Activated CD8-positive, alpha-beta T cell treated with anti-CD3 and anti-CD28 coated beads, Interleukin-2, amount 10 ng/mL, durations not matched to agents 7 days and 5 days (primary cell): ENCODE measurements at places on chromosomes 12 and 14.

- peaks cover 10% of the 10 kb centered on the region for H3K27me3 ChIP-seq
- no peak for DNase-seq
- H3K4me3 ChIP-seq: no peak overlapping the region
- no peak overlapping the region for H3K27ac ChIP-seq
- no peaks in the 10 kb centered on the region for H3K4me1 ChIP-seq
- H3K36me3 ChIP-seq: no peaks in the 10 kb centered on the region
These were observed 12.5 kb downstream of the RTL1 start for GRCh38 chr14:100891051-100891450.

- no peaks in the 10 kb centered on the region for H3K27me3 ChIP-seq
- no peak overlapping the region for H3K27ac ChIP-seq
- no peaks in the 10 kb centered on the region for H3K4me1 ChIP-seq
- H3K36me3 ChIP-seq: no peaks in the 10 kb centered on the region
- DNase-seq: no peak
These were observed 161.5 kb upstream of the SSTR1 start for GRCh38 chr14:38046160-38046559.

- no peaks in the 10 kb centered on the region for H3K27me3 ChIP-seq
- H3K27ac ChIP-seq: no peak overlapping the region
- no peaks in the 10 kb centered on the region for H3K36me3 ChIP-seq
- no peak for DNase-seq
These were observed 181.3 kb downstream of the CCDC59 start for GRCh38 chr12:82176761-82177490.

DNA sequence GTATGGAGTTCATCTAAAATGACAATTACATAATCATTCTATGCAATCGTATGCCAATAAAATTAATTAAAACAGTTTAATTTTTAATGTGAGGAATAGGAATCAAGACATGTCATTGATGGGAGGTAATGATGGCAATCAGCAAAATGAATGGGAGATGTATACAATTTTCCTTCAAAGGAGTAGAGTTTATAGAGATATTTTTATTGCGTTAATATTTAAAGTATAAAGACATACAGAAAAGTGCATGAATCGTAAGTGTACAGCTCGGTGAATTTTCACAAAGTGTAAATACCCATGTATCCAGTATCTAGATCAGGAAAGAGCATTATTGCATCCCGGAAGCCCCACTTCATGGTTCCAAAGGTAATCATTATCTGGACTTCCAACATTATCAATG lies 1.2 kb downstream of the MIPOL1 start:
- no peak for DNase-seq
- H3K36me3 ChIP-seq: peaks cover 5% of the 10 kb centered on the region
- no peak overlapping the region for H3K4me3 ChIP-seq

DNA sequence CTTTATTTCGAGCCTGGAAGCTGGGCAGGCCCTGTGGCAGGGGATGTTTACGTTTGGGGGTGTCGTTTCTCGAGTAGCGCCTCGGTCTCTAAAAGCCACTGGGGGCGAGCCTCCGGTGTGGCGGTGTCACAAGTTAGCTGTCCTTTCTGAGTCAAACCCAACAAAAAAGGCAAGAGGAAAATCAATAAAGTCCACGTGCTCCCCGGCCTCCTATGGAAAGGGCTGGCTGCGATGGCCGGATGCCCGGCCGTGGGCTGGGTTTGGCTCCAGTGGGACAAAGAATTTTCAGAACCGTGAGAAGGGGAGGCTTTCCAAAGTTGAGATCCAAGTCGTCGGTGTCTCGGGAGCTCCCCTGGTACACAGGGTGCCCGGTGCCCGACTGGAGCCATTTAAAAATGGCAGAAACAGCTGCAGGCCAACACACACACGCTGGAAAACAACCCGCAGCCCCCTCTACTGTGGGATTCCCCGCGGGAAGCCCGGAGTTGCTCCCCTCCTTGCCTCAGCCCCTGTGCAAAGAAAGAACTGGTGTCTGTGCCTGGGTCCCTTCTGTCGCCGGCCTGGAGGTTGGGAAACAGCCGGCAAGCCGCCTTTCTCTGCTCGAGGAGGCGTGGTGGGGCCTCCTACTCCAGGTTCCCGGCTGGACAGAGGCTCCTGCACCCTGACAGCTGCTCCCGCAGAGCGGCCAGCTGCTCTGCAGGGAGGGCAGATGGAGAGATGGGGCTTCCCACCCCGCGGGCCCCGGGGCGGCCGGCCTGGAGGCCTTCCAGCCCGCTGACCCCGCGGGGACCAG lies 1.9 kb downstream of the BCL7A start:
- H3K36me3 ChIP-seq: peaks cover 3% of the 10 kb centered on the region
- DNase-seq: peak; percentile 45
- H3K4me3 ChIP-seq: peak overlapping the region; percentile 77
- peak overlapping the region; percentile 39 for H3K27ac ChIP-seq

GRCh38 chr12:89801284-89801683 lies 92.6 kb upstream of the ATP2B1 start:
- H3K4me3 ChIP-seq: no peak overlapping the region
- H3K4me1 ChIP-seq: no peaks in the 10 kb centered on the region
- H3K27me3 ChIP-seq: no peaks in the 10 kb centered on the region
- H3K36me3 ChIP-seq: no peaks in the 10 kb centered on the region
- no peak overlapping the region for H3K27ac ChIP-seq
- DNase-seq: no peak

GRCh38 chr12:6341417-6342139 lies at the start of gene TNFRSF1A:
Gene TNFRSF1A, minus strand, starts transcription at chr12:6342076. Its CDS starts 262 bp downstream, at chr12:6341814.
- DNase-seq: peak; percentile 67
- peaks cover 5% of the 10 kb centered on the region for H3K36me3 ChIP-seq
- H3K4me1 ChIP-seq: peaks cover 37% of the 10 kb centered on the region
- no peak within 1 kb of the TSS for H3K27ac ChIP-seq
- no peak within 1 kb of the TSS for H3K4me3 ChIP-seq

DNA sequence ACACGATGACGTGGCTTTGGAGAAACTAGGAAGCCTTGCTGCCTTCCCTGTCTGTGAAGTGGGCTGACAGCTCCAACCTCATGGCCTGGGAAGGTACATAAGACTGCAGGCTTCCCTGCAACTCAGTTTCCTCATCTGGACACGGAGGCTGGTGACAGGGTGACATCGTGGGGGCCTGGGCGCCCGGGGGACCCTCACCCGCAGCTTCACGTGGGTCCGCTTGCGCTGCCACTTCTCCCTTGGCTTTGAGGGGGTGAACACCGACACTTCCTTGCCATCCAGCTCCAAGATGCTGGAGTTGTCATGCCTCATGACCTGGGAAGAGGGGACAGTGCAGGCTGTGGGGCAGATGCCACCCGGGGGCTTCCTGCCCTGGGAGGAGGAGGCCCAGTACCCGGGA lies 7.6 kb downstream of the ARL6IP4 start:
- no peak for DNase-seq
- H3K4me3 ChIP-seq: no peak overlapping the region
- no peaks in the 10 kb centered on the region for H3K27me3 ChIP-seq
- H3K4me1 ChIP-seq: peaks cover 21% of the 10 kb centered on the region
- H3K36me3 ChIP-seq: peaks cover 18% of the 10 kb centered on the region

DNA sequence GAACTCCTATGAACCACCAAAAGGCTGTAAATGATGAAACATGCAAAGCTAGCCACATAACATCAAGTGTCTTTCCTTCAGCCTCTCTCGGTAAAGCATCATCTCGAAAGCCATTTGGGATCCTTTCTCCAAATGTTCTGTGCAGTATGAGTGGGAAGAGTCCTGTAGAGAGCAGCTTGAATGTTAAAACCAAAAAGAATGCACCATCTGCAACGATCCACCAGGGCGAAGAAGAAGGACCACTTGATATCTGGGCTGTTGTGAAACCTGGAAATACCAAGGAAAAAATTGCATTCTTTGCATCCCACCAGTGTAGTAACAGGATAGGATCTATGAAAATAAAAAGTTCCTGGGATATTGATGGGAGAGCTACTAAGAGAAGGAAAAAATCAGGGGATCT lies 61.2 kb downstream of the ATG14 start:
- H3K4me3 ChIP-seq: no peak overlapping the region
- H3K4me1 ChIP-seq: peaks cover 29% of the 10 kb centered on the region
- peaks cover 9% of the 10 kb centered on the region for H3K36me3 ChIP-seq
- H3K27me3 ChIP-seq: no peaks in the 10 kb centered on the region
- no peak for DNase-seq

- no peak overlapping the region for H3K4me3 ChIP-seq
- DNase-seq: no peak
- H3K4me1 ChIP-seq: no peaks in the 10 kb centered on the region
These were observed 568.7 kb downstream of the MED13L start for GRCh38 chr12:115708801-115709200.

DNA sequence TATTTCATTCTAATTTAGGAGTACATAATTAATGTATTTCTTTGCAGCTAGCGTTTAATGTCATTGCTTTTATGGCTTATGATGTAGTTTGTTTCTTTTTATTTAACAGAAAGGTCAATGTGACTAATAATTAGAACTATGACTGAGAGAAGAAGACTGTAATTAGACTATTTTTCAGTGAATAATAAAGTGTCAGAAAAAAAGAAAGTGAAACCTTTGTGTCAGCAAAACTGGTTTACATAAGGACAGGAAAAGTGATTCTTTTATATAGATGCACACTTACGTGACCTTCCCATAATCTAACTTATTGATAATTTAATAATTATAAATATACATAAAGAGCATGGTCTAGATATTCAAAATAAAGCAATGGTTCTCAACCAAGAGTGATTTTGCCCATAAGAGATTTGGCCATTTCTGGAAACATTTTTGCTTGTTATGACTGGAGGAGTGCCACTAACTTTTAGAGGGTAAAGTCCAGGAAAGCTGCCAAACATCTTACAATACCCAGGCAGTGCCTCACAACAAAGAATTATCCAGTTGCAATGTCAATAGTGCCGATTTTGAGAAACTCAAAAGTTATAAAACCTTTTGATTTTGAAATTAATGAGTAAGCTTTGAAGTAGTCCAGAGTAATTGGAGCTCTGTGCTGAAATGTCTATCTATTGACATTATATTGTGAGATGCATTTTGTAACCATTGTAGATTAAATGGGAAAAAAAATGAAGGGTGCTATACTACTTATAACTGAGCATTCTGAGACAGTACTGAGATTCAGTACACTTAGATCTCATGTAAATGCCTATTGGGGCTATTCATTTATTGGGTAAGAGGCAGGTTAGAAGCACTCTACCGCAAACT lies 227.1 kb downstream of the C12orf50 start:
- H3K27me3 ChIP-seq: no peaks in the 10 kb centered on the region
- H3K4me3 ChIP-seq: no peak overlapping the region
- H3K4me1 ChIP-seq: no peaks in the 10 kb centered on the region
- DNase-seq: no peak
- no peaks in the 10 kb centered on the region for H3K36me3 ChIP-seq
- no peak overlapping the region for H3K27ac ChIP-seq

DNA sequence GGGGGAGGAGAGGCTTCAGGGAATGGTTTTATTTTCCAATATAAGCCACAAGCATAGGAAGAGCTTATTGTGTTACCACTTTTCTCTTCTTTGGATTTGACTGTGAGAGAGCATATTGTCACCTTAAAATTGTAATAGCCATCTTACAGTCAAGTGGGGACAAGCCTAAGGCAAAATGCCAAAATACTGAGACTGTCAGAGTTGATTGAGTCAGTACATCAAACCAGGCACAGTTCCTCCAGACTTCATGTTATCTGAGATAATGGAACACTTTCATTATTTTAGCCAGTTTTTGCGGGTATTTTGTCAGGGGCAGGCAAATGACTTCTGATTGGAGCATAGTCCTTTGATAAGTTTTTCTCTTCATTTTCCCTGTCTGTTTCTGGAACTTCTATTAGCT lies 19.5 kb upstream of the NUBPL start:
- H3K27me3 ChIP-seq: peaks cover 11% of the 10 kb centered on the region
- no peak overlapping the region for H3K4me3 ChIP-seq
- no peak for DNase-seq
- no peaks in the 10 kb centered on the region for H3K36me3 ChIP-seq

DNA sequence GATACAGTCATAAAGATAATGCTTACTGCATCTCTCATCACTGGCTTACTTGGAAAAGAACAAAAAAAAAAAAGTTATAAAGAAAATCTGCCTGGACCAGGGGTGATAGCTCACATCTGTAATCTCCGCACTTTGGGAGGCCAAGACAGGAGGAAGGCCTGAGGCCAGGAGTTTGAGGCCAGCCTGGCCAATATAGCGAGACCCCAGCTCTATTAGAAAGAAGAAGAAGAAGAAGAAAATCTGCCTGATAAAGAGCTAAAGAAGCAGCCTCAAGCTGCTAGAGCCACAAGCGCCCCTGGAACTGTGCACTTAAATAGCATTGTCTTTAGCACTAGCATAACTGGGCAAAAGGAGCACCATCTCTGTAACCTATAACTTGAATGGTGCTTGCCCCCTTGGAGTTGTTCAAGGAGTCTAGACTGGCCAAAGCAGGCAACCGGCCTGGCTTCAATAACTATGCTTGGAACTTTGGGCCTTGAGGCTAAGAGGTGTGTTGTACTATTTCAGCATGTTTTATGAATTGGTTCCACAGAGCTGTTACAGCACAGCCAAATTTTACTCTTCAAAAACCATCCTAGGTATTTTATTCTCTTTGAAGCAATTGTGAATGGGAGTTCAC lies 53.2 kb downstream of the SINHCAF start:
- peak overlapping the region; percentile 57 for H3K27ac ChIP-seq
- no peaks in the 10 kb centered on the region for H3K4me1 ChIP-seq
- peaks cover 26% of the 10 kb centered on the region for H3K36me3 ChIP-seq
- no peak for DNase-seq

DNA sequence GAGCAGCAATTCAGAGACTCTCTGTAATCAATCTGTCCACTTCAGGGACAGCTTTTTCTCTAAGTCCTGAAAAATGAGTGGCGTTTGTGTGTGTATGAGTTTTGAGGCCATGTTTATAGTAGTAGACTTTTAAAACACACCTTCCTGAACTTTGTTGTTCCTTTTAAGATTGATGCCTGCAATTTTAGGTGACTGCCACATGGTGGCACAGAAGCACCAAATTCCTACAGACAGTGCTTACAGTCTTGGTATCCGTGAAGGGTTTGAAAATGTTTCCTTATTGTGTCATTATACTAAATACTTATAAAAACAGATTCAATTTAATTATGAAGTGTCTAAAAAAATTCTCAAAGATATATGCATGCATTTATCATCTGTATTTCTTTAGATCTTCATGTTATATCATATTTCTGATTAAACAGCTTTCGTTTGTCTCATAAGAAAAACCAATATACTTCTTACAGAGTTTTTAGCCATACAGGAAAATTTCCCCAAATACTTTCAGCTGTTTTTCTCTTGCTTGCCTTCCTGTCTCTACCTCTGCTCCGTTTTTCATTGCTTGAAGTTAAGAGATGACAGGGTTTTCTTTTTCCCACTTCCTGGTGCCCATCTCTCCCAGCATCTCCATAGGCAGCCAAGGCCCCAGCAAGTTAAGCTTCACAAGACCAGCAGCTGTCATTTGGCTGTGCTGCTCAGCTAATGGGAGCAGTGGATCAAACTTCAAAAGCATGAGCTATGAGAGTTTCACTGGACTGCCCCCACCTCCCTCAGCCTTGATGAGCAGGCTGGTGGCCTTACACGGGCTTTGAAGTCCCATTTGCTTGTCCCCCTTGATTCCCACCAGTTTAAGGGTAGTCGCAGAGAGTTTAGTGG lies 259.6 kb downstream of the AKAP6 start:
- no peak overlapping the region for H3K27ac ChIP-seq
- peaks cover 1% of the 10 kb centered on the region for H3K27me3 ChIP-seq
- no peaks in the 10 kb centered on the region for H3K36me3 ChIP-seq
- H3K4me3 ChIP-seq: no peak overlapping the region
- DNase-seq: peak; percentile 22
- H3K4me1 ChIP-seq: no peaks in the 10 kb centered on the region
